ENCODE measurements at places on chromosomes 5 and 9. TPM values are rescaled to one million over a fixed set of nuclear protein-coding genes. Genes with fewer than 3 reads are reported as not detected.
A peak's percentile ranks its signal among the peaks of the same experiment; 100 is the strongest.

OBP2B gene
- not detected for total RNA-seq

PROB1 gene
- not detected for total RNA-seq

HACD4 gene
- not detected for total RNA-seq

OTULINL gene
- total RNA-seq: 1.2 TPM

ARL14EPL gene
- not detected for total RNA-seq

BAAT gene
- not detected for total RNA-seq

MROH2B gene
- total RNA-seq: not detected

TMOD1 gene
- 1.3 TPM for total RNA-seq

GRCh38 chr5:98779264-98779877 lies 5.9 kb downstream of the RGMB start:
- no peak for DNase-seq

DNA sequence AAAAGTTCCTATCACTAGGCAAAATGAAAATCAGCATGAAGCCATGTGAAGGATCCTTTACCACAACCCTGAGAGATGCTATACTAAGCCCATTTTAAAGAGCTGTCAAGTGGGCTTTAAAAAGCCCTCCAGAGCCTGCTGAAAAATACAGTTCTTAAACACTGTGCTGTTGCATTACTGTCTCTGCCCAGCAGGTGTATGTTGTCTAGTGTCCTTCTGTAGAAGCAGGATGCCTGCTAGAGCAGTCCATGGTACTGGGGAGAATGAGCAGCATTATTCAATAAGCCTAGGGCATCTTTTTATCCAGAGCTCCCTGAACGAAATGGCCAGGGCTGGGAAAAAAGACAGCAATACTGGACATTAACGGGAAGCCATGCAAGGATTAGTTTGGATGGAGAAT lies 126.2 kb upstream of the PLCXD3 start:
- DNase-seq: peak; percentile 44

DNA sequence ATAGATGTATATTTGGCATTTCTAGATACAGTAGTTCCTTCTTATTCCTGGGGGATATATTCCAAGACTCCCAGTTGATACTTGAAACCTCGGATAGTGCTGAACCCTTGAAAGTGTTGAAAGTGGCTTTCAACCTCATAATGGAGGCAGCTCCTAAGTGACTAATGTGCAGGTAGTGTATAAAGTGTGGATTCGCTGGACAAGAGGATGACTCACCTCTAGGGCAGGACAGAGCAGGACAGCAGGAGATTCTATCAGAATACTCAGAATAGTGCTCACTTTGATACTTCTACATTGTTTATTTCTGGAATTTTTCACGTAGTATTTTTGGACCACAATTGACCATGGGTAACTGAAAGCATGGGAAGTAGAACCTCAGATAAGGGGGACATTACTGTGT lies 1138.9 kb upstream of the WWC1 start:
- DNase-seq: no peak

GRCh38 chr9:136351252-136351800 lies 12.2 kb downstream of the DNLZ start:
- DNase-seq: no peak

DNA sequence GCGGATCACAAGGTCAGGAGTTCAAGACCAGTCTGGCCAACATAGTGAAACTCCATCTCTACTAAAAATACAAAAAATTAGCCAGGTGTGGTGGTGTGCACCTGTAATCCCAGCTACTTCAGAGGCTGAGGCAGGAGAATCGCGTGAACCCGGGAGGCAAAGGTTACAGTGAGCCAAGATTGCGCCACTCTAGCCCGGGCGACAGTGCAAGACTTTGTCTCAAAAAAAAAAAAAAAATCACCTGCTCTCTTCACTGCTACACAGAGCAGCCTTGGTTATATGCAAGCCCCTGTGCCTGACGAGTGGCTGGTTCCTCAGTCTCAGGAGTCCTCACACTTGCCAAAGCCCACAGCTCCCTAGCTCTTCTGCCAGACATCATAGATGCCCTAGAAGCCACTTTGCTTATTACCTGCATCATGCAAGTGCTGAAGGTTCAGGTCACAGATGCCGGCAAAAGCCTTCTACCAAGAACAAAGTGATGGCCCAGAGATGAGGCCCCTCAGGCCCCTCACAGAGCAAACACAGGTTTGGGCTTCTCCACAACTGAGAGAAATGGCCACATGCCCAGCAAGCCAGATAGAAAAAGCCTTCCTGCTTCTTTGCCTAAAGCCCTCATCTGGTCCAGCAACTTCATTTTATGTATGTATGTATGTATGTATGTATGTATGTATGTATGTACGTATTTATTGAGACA lies 176.4 kb downstream of the AUH start:
- DNase-seq: no peak

DNA sequence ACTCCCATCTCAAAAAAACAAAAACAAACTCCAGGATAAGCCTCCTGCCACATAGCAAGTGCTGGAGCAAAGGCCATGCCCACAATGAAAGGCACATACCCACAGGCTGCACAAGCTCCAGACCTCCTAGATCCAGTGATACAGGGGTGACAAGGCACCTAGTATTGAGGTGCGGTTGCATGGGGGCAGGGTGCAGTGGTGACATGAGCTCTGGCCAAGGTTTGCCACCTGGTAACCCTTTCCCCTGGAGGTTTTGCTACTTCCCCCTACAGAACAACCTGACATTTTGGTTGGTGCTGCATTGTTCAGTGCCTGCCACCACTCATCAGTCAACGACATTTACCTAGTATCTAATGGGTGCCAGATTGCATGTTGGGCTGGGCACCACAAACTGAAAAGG lies 14.5 kb downstream of the CDKN2AIPNL start:
- DNase-seq: no peak

GRCh38 chr9:87389936-87390335 lies 107.7 kb upstream of the DAPK1 start:
- no peak for DNase-seq

DNA sequence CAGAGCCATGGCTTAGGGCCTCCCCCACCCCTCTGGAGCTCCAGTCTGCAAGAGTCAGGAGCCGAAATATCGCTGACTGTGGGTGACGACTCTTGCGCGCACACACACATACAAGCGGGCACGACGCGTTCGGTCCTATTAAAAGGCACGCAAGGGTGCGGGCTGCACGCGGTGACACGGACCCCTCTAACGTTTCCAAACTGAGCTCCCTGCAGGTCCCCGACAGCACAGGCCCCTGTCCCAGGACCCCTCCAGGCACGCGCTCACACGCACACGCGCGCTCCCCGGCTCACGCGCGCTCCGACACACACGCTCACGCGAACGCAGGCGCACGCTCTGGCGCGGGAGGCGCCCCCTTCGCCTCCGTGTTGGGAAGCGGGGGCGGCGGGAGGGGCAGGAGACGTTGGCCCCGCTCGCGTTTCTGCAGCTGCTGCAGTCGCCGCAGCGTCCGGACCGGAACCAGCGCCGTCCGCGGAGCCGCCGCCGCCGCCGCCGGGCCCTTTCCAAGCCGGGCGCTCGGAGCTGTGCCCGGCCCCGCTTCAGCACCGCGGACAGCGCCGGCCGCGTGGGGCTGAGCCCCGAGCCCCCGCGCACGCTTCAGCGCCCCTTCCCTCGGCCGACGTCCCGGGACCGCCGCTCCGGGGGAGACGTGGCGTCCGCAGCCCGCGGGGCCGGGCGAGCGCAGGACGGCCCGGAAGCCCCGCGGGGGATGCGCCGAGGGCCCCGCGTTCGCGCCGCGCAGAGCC lies at the start of gene GRIN1:
Gene GRIN1, plus strand, starts transcription at position 433 of the 746 bp plus-strand sequence. CDS start 333 bp downstream, outside the sequence.
- DNase-seq: no peak

DNA sequence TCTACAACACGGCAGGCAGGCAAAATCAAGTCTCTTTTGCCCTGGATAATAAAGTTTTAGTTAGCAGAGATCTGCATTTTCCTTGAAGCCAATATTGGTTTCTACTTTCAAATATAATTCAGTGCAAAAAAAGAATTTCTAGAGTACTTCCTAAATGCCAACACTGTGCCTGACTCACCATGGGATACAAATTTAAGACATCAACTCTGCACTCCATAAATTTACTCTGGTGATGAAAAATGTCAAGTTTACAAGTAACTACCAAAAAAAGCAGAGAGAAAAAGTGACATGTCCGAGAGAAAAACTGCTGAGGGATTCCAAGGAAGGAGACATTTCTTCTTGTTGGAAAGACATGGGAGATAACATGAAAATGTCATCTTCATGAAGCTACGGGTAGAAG lies 119.7 kb downstream of the RAPGEF6 start:
- DNase-seq: no peak

- DNase-seq: no peak
Observed at GRCh38 chr5:123701511-123702200, 189.7 kb downstream of the CSNK1G3 start.

- no peak for DNase-seq
Observed at GRCh38 chr9:126665644-126666035, 51.9 kb downstream of the LMX1B start.

DNA sequence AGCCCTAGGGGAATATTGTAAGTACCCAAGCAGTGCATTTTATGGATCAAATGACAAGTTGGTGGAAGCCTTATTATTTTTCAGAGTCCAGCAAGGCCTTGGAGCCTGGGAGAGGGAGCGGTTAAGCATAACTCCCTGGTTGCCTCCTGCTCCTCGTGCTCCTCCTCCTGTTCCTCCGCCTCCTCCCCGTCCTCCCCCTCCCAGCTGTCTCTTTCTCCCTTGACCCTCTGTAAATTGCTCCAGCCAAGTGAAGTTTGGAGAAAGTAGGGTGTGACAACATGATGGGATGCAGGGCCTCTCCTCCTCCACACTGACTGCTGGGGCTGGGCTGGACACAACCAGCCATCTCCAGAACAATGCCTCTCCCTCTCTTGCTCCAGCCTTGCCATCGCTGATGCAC lies 586.9 kb downstream of the CCDC171 start:
- DNase-seq: no peak

- DNase-seq: no peak
Observed at GRCh38 chr5:8020861-8021514, 152.0 kb downstream of the MTRR start.

- DNase-seq: no peak
Observed at GRCh38 chr5:132054697-132055440, 5.6 kb upstream of the IL3 start.
